ENCODE measurements at places on chromosomes 1 and 21. TPM values are rescaled to one million over a fixed set of nuclear protein-coding genes. Genes with fewer than 3 reads are reported as not detected.

- H3K4me1 ChIP-seq: no peaks in the 10 kb centered on the region
- no peak for DNase-seq
- no peak overlapping the region for H3K27ac ChIP-seq
- H3K36me3 ChIP-seq: no peaks in the 10 kb centered on the region
- no peaks in the 10 kb centered on the region for H3K27me3 ChIP-seq
- no peak overlapping the region for H3K4me3 ChIP-seq
These were observed 79.0 kb downstream of the GTF2B start for GRCh38 chr1:88812366-88812765.

GRCh38 chr1:43841321-43842174 is 92.1 kb upstream of the ARTN start:
- H3K27ac ChIP-seq: no peak overlapping the region
- H3K4me1 ChIP-seq: peaks cover 16% of the 10 kb centered on the region
- no peaks in the 10 kb centered on the region for H3K27me3 ChIP-seq
- DNase-seq: no peak
- no peaks in the 10 kb centered on the region for H3K36me3 ChIP-seq

DNA sequence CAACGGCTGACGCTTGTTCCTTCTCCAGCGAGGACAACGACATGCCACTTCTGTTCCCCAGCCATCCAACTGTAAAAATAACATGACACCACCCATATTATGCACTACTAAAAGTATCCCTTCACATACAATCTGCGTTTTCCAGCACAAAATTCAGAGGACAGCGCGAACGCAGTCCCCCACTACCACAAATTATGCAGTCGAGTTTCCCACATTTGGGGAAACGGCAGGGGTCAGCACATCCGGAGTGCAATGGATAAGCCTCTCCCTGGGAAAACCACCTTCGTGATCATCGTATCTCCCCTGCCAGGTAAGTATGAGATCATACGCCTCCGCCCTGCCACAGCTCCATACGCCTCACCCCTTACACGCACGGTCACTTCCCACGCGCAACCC is 120.9 kb downstream of the PPIAL4G start:
- H3K4me3 ChIP-seq: no peak overlapping the region
- H3K36me3 ChIP-seq: no peaks in the 10 kb centered on the region
- H3K27ac ChIP-seq: no peak overlapping the region
- peaks cover 7% of the 10 kb centered on the region for H3K4me1 ChIP-seq
- DNase-seq: no peak
- no peaks in the 10 kb centered on the region for H3K27me3 ChIP-seq

DNA sequence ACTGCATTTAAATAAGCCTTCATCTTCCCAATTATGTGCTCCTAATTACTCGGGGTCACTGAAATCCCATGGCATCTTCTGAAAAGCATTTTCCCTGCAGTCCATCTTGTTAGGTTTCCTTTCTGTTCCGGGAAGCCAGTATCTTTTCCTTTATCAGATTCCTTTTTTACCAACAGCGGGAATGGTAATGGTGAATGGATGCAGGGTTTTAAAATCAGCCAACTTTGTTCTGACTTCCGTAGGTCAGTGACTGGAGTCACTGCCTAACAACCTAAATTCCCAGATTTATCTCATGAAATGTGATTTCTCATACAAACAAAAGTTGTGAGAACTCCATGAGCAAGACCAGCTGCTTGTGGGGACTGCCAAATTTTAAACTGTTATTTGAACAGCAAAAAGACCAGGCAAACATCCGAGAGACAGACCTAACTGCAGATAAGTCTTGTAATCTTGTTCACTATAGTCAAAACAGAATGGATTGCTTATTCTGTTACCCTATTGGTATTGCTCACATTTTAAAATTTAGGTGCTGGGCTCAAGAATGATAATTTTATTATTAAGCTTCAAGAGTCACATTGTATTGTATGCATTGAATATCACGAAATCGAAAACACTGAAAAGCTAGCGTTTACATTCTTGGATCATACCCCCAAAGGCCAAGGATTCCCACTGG is 1.2 kb upstream of the RWDD3 start:
- DNase-seq: peak; percentile 7
- H3K4me1 ChIP-seq: no peaks in the 10 kb centered on the region
- H3K4me3 ChIP-seq: peak overlapping the region; percentile 92
- no peaks in the 10 kb centered on the region for H3K36me3 ChIP-seq

DNA sequence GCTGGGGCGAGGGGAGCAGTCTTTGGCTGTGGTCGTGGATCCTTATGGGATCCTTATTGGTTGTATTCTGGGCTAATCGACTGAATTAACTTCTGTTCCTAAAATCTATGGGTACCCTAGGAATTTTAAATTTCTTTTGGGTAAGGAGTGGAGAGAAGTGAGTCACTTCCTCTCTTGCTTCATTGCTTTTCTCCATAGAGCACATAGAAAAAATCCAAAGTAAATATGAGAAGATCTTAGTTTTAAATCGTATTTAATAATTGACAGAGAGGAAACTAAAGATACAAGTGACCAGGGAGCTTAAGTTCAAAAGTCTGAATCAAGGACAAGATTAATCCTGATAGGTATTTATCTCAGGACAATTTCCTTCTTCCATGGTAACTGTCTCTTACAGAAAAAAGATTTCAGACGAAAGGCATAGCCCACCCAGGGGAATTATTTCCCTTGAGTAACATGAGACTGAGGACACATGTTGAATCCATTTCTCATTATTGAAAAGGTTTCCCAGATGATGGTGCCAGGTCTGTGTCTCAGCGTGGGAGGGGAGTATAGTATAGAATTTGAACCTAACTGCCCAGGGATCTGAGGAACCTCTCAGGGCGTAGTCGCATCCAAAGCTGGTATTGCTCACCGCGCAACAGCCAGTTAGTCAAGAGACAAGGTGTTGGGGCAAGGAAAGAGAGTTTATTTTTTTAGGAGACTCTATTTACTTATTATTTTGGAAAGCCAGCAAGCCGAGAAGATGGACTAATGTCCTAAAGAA is 28.7 kb upstream of the FASLG start:
- H3K36me3 ChIP-seq: no peaks in the 10 kb centered on the region
- H3K4me1 ChIP-seq: no peaks in the 10 kb centered on the region
- H3K27me3 ChIP-seq: no peaks in the 10 kb centered on the region

- no peak overlapping the region for H3K4me3 ChIP-seq
- no peak overlapping the region for H3K27ac ChIP-seq
- no peaks in the 10 kb centered on the region for H3K36me3 ChIP-seq
- H3K4me1 ChIP-seq: no peaks in the 10 kb centered on the region
These were observed 210.9 kb downstream of the DSCAM start for GRCh38 chr21:40636026-40636425.

DNA sequence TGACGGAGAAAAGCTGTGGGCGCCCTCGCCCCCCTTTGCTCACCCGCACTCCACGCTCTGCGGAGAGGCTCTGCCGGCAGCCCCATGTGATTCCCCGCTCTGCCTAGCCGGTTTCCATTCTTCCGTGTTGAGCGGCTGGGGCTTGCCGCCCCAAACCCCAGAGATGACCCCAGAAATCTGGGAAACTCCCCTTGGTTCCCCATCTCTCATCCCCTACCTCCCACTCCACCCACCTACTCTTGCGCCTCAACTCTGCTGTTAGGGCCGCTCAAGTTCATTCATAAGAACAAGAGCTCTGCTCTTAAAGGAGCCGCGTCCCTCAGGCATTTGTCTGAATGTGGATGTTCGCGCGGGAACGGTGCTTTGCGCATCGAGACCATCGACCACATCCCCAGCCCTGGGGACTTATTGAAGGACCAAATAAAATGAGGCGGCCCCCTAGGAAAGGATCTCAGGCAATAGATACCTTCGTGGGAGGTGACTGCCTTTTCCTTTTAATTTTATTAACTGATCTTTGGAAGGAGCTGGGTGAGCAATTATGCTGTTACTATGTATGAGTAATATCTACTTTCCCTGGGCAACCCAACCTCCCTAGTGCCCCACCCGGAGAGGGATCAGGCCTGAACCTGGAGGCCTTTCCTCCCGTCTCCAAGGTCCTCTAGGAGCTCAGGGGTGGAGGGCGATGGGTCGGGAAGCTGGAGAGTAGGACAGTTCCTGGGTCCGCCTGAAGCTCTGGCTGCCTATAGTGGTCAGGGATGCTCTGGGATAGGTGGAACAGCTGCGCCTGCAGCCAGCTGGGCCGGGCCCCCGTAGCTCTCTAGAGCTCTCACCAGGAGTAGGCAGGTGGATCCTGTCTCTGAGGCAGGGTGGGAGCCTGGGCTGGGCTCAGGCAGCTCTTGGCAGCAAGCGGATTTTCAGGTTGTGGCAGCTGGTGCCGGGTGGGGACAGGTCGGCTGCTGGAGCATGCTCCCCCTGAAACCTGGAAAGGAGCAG is 898 bp downstream of the MFSD2A start:
- no peaks in the 10 kb centered on the region for H3K36me3 ChIP-seq
- H3K27me3 ChIP-seq: no peaks in the 10 kb centered on the region
- peak overlapping the region; percentile 45 for H3K4me3 ChIP-seq
- DNase-seq: no peak
- peak overlapping the region; percentile 85 for H3K27ac ChIP-seq

DNA sequence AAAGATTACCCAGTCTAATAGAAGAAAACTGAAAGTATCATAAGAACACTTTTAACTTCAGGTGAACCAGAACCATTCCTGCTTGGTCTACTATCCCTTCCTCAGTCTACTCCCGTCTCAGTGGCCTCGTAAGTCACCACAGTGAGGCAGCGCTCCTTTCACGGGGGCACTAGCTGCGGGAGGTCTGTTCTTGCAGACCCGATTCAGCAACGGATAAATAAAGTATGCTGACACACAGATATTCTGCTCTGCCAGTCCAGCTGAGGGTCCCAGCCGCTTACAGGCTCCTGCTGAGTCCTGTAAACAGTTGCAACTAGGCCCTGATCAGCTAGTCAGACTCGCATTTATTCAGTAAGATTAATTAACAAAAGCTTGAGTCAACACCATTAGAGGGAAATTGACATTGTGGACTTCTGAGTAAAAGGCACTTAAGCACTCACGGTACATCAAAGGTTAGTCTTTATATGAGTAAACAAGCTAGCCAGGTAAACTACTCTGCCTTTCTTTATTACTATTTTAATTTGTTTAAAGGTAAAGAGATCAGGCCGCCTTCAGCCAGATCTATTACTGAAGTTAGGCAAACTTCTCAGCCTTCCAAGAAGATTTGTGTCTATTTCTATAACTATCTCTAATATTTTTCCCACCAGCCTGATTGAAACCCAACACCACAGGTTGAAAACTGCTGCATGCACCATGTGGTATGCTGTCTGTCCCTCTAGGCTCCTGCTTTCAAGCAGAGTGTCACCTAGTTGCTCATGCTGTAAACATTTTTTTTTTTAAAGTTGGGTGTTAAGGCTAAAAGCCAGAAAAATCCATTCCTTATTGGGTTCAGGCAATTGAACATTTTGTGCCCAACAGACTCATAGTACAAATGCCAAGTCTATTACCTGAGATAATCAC is 87.7 kb downstream of the INTS7 start:
- H3K36me3 ChIP-seq: peaks cover 49% of the 10 kb centered on the region
- DNase-seq: no peak
- H3K4me1 ChIP-seq: no peaks in the 10 kb centered on the region
- no peak overlapping the region for H3K4me3 ChIP-seq
- no peak overlapping the region for H3K27ac ChIP-seq

- H3K27ac ChIP-seq: no peak overlapping the region
- no peak overlapping the region for H3K4me3 ChIP-seq
- peaks cover 3% of the 10 kb centered on the region for H3K4me1 ChIP-seq
- H3K27me3 ChIP-seq: no peaks in the 10 kb centered on the region
- no peak for DNase-seq
These were observed 10.2 kb downstream of the EEIG2 start for GRCh38 chr1:108570128-108570527.

DNA sequence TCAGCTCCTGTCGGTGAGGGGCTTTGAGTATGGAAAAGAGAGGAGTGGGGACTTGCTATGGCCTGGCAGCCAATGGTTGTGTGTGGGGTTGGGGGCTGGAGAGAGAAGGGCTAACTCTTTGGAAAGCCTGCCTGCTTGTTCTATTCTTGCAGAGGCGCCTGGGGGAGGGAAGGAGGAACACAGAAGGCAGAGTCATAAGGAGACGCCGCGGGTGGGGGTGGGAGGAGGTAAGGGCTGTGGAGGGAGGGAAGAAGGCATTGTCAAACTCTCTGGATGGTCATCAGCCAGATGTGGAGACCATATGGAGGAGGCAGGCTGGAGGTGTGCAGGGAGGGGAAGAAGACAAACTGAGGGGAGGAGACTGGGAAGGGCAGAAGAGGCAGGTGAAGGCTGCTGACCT is 70.0 kb downstream of the PLXNA2 start:
- H3K27ac ChIP-seq: no peak overlapping the region
- H3K4me1 ChIP-seq: no peaks in the 10 kb centered on the region
- no peaks in the 10 kb centered on the region for H3K27me3 ChIP-seq
- H3K4me3 ChIP-seq: no peak overlapping the region
- no peak for DNase-seq

GRCh38 chr1:63448731-63449246 is 74.2 kb downstream of the ITGB3BP start:
- no peak overlapping the region for H3K27ac ChIP-seq
- H3K4me1 ChIP-seq: no peaks in the 10 kb centered on the region
- H3K36me3 ChIP-seq: no peaks in the 10 kb centered on the region
- DNase-seq: no peak
- H3K4me3 ChIP-seq: no peak overlapping the region

- no peaks in the 10 kb centered on the region for H3K36me3 ChIP-seq
- no peak overlapping the region for H3K4me3 ChIP-seq
- H3K27me3 ChIP-seq: no peaks in the 10 kb centered on the region
- peak overlapping the region; percentile 17 for H3K27ac ChIP-seq
- H3K4me1 ChIP-seq: peaks cover 28% of the 10 kb centered on the region
These were observed 5.3 kb downstream of the EDN2 start for GRCh38 chr1:41479000-41479807.

GRCh38 chr1:89681045-89681729 is 48.3 kb downstream of the LRRC8C start:
- H3K4me1 ChIP-seq: peaks cover 3% of the 10 kb centered on the region
- no peak for DNase-seq
- H3K27me3 ChIP-seq: no peaks in the 10 kb centered on the region
- H3K36me3 ChIP-seq: no peaks in the 10 kb centered on the region
- H3K27ac ChIP-seq: no peak overlapping the region

- H3K4me1 ChIP-seq: no peaks in the 10 kb centered on the region
- no peak for DNase-seq
- no peaks in the 10 kb centered on the region for H3K36me3 ChIP-seq
These were observed 6.1 kb downstream of the C1orf167 start for GRCh38 chr1:11767922-11768704.

GRCh38 chr1:220056374-220056773 is 10.1 kb upstream of the EPRS1 start:
- H3K36me3 ChIP-seq: peaks cover 5% of the 10 kb centered on the region
- no peak for DNase-seq
- no peak overlapping the region for H3K27ac ChIP-seq
- H3K27me3 ChIP-seq: no peaks in the 10 kb centered on the region
- no peaks in the 10 kb centered on the region for H3K4me1 ChIP-seq

The CA6 gene
- total RNA-seq: not detected

The CGN gene
- total RNA-seq: 0.63 TPM

The LCK gene
- total RNA-seq: 6.9 TPM

The FHAD1 gene
- total RNA-seq: 0.63 TPM

The MIXL1 gene
- not detected for total RNA-seq
